ENCODE measurements at places on chromosomes 13 and 19. TPM values are rescaled to one million over a fixed set of nuclear protein-coding genes. Genes with fewer than 3 reads are reported as not detected.

Gene TINCR
- polyA plus RNA-seq = 0.21 TPM

Gene TMC4
- 41.0 TPM for polyA plus RNA-seq

Gene CGB8
- not detected for polyA plus RNA-seq

Gene GAS6
- 32.0 TPM for polyA plus RNA-seq

Gene VAV1
- 2.3 TPM for polyA plus RNA-seq

Gene FSD1
- polyA plus RNA-seq = 11.4 TPM

Gene NKPD1
- polyA plus RNA-seq = 0.18 TPM

Gene SLC8A2
- polyA plus RNA-seq = 0.44 TPM

GRCh38 chr13:86569974-86570373 lies 770.8 kb upstream of the SLITRK6 start:
- no peak for DNase-seq

- DNase-seq = no peak
These were observed 62.3 kb downstream of the ITGBL1 start for GRCh38 chr13:101514695-101515275.

DNA sequence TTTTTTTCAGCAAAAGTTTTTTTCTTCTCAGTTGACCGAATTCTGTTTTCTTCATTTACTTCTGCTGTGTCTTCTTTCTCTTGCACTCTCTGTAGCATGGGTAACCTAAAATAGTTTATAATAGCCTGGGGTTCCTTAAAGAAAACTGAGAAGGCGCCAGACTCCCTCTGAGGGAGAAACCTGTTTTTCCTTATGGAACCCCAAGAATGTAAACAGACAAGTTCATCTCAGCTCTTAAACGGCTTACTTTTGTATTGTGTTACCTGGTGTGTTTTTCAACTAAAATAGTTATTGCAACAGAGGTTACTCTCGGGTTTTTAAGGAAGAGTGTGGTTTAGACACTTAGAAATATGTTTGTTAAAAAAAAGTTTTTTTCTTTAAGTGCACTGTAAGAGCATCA lies 23.8 kb upstream of the TM9SF2 start:
- DNase-seq = no peak

DNA sequence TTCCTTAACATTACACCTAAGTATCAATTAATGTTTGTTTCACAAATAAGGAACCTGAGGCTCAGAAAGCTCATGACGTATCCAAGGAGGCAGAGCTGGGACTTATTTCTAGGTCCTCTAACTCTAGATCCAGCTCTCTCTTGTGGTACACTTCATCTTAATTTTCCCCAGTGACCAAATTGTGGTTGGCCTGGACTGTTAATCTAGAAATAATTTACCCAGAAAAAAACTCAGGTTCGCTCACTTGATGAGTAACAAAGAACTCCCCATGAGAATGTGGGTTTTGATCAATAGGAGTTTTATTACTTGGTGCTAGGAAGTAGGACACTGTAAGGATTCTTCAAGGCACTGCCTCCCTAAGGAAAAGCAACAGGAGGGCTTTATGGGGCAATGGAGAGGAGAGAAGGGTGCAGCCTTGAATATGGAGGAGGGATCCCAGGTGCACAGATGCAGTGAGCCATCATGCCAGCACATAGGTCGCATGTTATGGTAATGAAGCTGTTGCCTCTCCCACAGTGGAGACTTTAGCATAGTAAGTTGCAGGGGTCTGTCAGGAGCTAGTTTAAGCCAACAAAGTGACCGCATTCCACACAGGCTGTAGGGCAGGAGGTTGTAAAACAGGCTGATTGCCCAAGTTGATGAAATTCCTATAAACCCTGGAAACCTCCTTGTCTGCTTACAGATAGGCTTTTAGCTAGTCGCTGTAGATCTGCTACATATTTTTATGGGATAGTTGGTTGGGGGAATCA lies 14.7 kb downstream of the RAP2A start:
- no peak for DNase-seq

All from left renal cortex interstitium (tissue), 4 donors.